ENCODE measurements at places on chromosomes 6 and 20.

GRCh38 chr6:157896932-157897331 is 73.9 kb downstream of the SNX9 start:
- DNase-seq: no peak

- no peak for DNase-seq
Observed at GRCh38 chr20:11296221-11296620, 621.5 kb upstream of the BTBD3 start.

- DNase-seq: no peak
Observed at GRCh38 chr6:141829566-141830360, 303.0 kb upstream of the GJE1 start.

DNA sequence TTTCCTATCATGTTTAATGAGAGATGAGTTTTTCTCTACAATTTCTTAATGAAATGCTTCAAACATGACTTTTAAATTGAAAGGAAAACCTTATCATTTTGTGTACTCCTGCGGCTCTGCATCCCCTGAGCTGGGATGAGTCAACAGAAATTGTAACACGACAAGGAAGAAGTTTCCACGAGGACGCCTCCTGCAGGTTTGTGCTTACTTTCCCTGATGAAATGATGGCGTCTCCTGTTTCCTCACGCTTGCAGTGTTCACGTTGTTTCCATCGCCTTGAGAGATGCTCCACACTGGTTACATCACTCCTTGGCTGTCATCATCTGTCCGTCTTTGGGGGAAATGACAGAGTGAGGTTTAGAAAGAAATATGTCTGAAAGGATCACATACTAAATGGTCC is 233.7 kb upstream of the ZFP64 start:
- DNase-seq: peak; percentile 9

- no peak for DNase-seq
Observed at GRCh38 chr6:148857798-148858390, 111.1 kb downstream of the UST start.
